ENCODE measurements at places on chromosomes 5 and 9.
A peak's percentile ranks its signal among the peaks of the same experiment; 100 is the strongest.

DNA sequence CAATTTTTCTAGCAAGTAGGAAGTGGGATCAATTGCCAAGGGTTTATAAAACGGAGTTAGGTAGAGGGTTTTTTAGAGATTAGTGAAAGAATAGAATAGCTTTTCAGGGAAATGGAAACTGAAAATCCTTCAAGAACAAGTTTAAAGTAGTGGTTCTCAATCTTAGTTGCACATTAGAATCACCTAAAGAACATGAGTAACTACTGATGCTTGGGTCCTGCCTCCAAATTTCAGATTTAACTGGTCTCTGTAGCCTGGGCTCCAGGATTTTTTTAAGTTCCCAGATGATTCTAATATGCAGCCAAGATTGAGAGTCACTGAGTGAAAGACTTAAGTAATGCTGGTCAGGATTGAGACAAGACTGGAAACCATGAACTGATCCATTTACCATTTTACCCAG lies 20.5 kb downstream of the ELOVL7 start:
- no peaks in the 10 kb centered on the region for H3K27me3 ChIP-seq
- H3K27ac ChIP-seq = no peak overlapping the region
- H3K4me3 ChIP-seq = no peak overlapping the region
- no peak for DNase-seq
- H3K4me1 ChIP-seq = no peaks in the 10 kb centered on the region

DNA sequence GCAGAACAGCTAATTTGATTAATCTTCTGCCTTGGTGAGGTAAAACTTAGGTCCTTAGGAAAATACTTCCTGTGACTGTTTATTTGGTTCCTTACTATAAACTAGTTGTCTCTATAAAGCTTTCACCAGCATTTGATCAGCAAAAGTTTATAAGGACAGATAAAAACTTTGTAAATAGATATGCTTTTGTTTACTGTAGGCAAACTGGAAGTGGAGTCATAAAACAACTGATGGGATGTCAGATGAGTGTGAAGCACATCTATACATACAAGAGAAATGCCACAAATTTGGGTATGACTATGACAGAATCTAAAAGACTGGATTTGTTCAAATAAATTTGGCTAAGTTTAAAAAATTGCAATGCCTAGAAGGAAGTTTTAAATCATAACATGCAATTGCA lies 5.5 kb downstream of the PTGER4 start:
- peaks cover 79% of the 10 kb centered on the region for H3K4me1 ChIP-seq
- peak overlapping the region; percentile 5 for H3K4me3 ChIP-seq
- no peaks in the 10 kb centered on the region for H3K27me3 ChIP-seq
- no peak for DNase-seq

DNA sequence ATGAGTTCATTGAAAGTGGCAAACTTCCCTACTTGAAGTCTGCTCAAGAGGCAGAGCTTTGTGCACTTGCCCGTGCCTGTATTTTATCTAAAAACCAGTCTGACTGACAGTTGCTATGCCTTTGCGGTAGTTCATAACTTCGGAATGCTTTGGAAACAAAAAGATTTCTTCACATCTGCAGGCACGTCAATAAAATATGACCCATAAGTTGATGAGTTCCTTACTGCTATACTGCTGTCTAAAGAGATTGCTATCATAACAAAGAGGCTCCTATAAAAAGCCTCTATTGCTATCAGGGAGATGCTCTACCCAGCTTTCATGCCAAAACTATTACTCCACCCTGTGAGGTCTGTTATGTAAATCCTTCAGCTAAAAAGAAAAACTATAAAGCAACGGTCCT lies 25.4 kb upstream of the RNF20 start:
- no peak for DNase-seq
- H3K4me1 ChIP-seq = peaks cover 26% of the 10 kb centered on the region
- no peaks in the 10 kb centered on the region for H3K27me3 ChIP-seq
- H3K27ac ChIP-seq = no peak overlapping the region
- H3K4me3 ChIP-seq = no peak overlapping the region

GRCh38 chr5:67235399-67236110 lies 39.0 kb upstream of the CD180 start:
- H3K27me3 ChIP-seq = no peaks in the 10 kb centered on the region
- no peak overlapping the region for H3K27ac ChIP-seq
- DNase-seq = no peak
- no peaks in the 10 kb centered on the region for H3K36me3 ChIP-seq
- no peak overlapping the region for H3K4me3 ChIP-seq

DNA sequence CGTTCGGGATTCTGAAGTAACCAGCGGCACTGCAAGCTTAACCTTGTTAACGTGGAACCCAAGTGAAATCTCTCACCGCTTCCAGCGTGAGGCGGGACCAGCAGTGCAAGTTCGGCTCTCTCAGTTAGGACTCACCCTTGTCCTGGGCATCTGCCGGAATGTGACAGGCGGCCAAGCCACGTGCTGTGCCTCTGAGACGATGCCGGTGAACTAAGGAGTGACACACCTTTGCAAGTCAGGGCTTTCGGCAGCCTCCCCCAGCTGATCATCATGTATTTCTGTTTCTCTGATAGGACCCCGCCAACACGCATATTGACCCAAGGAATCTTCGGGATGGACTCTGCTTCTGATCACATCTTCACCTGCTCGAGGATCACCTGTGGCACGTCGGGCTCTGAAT lies 415.0 kb upstream of the IRX1 start:
- H3K4me1 ChIP-seq = no peaks in the 10 kb centered on the region
- no peaks in the 10 kb centered on the region for H3K27me3 ChIP-seq
- H3K36me3 ChIP-seq = no peaks in the 10 kb centered on the region
- H3K4me3 ChIP-seq = no peak overlapping the region
- no peak overlapping the region for H3K27ac ChIP-seq

- DNase-seq = no peak
- no peak overlapping the region for H3K27ac ChIP-seq
- peaks cover 18% of the 10 kb centered on the region for H3K4me1 ChIP-seq
- H3K4me3 ChIP-seq = no peak overlapping the region
- no peaks in the 10 kb centered on the region for H3K27me3 ChIP-seq
Observed at GRCh38 chr5:111859533-111860270, 102.7 kb upstream of the NREP start.

All from tibial artery (tissue), 4 donors.